Stimulated activated CD8-positive, alpha-beta memory T cell treated with anti-CD3 and anti-CD28 coated beads, Interleukin-15, amount 100 ng/mL, for 4 hours (primary cell): ENCODE measurements at places on chromosomes 6 and 20.

- no peak for DNase-seq
Measured at GRCh38 chr6:40909811-40910210, 129.2 kb downstream of the UNC5CL start.

- no peak for DNase-seq
Measured at GRCh38 chr6:109237077-109237985, 142.0 kb downstream of the CEP57L1 start.

DNA sequence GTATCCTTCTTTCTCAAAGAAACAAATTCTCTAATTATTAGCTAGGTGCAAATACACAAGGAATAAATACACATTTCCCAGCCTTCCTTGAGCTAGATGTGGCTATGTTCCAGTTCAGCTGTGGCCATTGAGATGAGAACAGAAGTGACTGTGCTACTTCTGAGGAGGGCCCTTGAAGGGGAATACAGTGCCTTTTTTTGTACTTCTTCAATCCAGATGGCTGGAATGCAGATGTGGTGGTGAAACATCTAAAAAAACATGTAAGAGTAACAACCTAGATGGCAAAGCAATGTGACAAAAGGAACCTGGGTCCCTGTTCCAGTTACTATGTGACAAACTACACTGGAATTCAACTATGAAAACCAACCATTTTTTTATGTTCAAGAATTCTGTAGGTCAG, 115.4 kb upstream of the DST start:
- DNase-seq: no peak

DNA sequence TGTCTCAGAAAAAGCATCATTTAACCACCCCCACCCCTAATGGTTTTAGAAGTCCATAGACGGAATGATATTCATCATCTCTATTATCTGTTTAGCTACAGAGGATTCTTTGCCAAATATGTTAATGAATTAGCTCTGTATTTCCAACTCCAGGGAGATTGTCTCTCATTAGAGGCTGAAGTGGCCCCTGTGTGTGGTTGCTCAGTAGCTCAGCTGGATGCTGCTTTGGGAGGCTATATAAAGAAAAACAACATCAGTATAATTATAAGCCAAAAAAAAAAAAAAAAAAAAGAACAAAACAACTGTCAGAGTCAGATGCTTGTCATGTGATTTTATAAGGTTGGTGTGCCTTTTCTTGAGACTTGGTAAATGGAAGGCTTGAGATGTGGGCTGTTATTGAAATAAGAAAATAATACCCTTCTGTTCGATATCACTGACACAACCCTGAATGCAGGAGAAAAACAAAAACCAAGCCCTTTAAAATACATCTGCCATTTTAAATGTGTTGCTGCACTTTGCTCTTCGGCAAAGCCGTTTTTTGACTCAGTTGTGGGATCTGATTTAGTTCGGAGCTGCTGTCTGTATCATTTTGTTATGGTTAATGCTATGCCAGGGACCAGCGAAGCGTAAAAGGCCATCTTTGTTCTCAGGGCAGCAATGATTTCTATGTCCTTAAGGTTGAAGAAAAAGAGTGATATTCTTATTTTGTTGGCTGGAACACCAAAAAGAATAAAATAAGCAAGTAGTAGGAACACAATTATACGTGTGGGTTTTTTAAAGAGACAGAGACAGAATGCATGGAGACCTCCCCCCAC, 422.6 kb downstream of the QKI start:
- no peak for DNase-seq
